ENCODE measurements at places on chromosomes 6 and 20.

DNA sequence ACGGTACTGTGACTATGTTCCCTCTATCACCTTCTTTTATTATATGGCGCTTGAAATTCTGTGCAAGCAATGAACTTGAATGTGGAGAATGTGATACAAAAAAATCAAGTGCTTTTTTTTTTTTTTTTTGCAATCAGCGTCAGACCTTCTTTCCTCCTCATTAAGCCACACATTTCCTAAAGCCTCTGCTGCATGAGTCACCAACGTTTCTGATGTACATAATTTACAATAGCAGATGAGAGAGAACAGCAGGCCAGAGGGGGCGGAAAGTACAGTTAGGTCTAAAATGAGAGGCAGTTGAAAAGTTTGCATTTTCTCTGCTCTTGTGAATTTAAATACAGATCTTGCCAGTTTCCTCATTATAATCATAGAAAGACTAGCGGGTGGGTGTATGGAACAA lies 114.6 kb upstream of the RIPOR2 start:
- no peak for DNase-seq

- DNase-seq = peak; percentile 9
Measured at GRCh38 chr6:87832025-87832825, 130.2 kb upstream of the AKIRIN2 start.

GRCh38 chr20:44218446-44218845 lies 7.9 kb upstream of the OSER1 start:
- no peak for DNase-seq

- DNase-seq = no peak
Measured at GRCh38 chr6:78701407-78701806, 165.9 kb upstream of the IRAK1BP1 start.

- DNase-seq = peak; percentile 9
Measured at GRCh38 chr6:150336299-150336698, 32.5 kb upstream of the IYD start.

DNA sequence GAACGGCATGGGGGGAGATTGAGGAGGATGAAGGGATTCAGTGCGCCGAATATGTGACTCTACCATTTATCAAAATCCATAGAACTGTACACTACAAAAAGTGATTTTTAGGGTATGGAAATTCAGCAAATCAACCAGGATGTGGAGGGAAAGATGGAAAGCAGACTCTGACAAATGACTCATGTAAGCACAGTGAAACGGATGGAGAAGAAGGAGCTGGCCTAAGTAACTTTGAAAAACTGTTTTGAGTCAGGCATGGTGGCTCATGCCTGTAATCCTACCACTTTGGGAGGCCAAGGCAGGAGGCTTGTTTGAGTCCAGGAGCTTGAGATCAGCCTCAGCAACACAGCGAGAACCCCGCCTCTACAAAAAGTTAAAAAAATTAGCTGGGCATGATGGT lies 39.2 kb downstream of the MUC22 start:
- DNase-seq = no peak

GRCh38 chr6:145451029-145451428 lies 284.3 kb downstream of the EPM2A start:
- no peak for DNase-seq

DNA sequence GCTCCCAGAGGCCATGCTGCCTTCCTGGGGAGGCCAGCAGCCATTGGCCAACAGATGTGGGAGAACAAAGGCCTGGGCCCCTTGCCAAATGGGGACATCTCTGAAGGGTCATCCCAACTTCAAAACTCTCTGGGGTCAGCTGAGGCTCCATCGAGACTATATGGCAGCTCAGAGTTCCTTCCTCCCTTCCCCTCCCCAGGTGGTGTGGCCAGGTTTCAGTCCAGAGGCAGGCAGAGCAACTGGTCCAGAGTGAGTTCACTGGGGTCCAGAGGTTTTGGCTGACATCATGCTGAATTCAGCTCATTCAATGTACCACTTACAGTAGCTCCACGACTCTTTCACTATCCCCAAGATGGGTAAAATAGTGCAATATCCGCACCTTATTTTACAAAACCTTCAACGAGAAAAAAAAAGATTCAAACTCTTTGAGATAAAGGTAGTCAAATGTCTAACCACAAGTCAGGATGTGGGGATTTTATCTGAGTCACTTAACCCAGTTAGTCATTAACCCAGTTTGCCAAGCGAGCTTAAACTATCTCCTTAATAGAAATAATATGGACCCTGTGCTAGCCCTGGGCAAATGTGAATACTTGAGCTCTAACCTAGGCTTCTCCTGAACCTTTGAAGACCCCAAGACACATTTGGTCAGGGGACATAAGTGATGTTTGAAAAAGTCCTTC lies 108.4 kb upstream of the PLEKHG1 start:
- peak; percentile 80 for DNase-seq

GRCh38 chr6:7021301-7021700 lies 86.5 kb upstream of the RREB1 start:
- no peak for DNase-seq

- no peak for DNase-seq
Measured at GRCh38 chr6:11467364-11467763, 70.2 kb upstream of the TMEM170B start.

GRCh38 chr6:54801669-54802068 lies 44.9 kb upstream of the FAM83B start:
- DNase-seq = peak; percentile 53

GRCh38 chr6:16883414-16883813 lies 122.2 kb upstream of the ATXN1 start:
- DNase-seq = no peak

DNA sequence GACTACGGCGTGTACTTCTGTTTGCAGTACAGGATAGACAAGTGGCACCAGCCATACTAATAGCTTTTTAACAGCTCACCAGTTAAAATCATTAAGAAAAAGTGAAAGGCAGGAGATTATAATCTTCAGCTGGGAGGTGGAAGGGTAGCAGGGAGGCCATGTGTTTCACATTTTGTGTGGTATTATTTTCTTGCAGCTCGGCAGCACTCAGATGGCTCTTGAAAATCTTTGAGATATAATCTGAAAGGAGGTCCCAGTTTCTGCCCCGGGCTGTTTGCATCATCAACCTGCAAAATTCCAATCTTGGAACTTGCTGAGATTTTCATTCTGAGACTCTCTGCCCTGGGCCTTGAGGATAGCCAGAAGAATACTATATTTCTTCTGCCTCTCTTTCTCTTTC lies 87.5 kb upstream of the HDAC2 start:
- no peak for DNase-seq

DNA sequence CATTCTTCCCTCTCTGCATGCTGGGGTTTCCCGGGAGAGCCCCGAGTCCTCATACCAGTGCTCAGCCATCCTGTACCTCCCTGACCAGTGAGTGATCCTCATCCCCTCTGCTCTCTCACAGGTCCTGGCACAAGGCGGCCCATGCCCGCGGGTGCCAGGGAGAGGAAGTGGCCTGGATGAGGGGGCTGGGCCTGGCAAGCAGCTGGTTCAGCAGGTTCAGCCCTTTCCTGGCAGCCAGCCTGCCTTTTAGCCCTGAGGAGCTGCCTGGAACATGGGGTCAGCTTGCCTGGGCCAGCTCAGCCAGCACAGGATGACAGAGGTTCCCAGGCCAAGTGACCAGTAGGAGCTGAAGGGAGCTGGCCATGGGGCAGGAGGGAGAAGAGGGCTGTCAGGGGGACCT lies 10.9 kb downstream of the MOCS1 start:
- DNase-seq = peak; percentile 21

DNA sequence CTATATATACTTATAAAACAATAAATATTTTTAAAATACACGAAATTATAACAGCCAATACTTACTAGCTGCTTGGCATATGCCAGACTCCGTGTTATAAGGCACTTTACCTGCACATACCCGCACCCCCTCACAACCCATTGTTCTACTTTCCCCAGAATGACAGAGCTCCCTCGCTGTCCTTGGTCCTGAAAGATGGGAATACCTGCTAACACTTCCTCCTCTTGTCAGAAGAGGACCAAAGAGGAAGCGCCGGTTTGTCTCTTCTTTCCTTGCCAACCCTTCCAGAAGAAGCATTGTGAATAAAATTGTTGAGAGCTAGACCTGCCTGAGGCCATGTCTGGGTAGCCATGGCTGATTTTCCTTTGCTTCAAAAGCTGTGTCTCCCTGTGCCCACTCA lies 149.3 kb downstream of the PTPRT start:
- DNase-seq = peak; percentile 68

DNA sequence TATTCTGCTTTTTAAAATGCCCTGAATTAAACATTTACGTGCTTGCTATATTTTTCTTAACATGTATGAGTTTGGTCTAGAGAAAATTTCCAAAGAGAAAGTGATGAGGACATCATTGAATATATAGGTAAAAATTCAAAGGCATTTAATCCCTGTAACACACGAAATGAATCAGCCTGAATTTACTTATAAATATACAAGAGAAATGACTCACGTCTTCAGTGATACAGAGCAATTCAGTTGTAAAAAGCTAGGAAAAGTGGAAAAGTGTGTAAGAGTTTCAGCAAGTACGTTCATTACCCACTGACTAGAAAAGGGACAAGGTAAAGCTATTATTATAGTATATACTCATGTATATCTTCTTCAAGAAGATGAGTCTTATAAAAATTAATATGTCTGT lies 124.8 kb downstream of the HIVEP1 start:
- DNase-seq = no peak

DNA sequence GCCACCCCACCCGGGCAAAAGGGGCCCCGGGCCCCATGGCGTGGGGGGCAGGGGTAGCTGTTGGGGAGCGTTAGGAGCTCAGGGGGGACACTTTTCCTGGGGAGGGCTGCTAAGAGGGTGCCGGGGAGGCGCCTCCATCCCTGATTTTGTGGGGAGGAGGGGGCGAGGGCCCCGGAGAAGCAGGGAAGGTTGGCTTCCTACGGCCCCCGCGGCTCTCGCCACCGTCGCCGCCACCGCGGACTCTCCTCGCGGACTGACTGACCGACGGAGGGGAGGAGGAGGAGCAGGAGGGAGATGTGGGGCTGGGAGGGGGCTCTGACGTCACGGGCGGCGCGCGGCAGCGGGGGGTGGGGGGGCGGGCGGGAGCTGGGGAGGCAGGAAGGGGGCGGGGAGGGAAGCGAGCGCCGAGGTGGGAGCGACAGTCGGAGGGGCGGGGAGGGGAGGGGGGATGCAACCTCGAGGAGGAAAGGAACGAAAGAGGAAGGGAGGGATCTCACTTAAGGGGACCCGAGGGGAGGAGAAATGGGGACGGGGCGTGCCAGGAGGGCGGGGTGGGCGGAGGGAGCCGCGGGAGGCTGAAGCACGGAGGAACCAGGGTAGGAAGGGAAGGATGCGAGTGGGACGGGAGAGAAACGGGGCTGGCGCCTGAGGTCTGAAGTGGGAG lies 5.1 kb downstream of the GABBR1 start:
- no peak for DNase-seq

GRCh38 chr6:18324706-18325042 lies 60.3 kb upstream of the DEK start:
- DNase-seq = no peak

GRCh38 chr6:41470331-41471063 lies 75.7 kb upstream of the FOXP4 start:
- DNase-seq = no peak

DNA sequence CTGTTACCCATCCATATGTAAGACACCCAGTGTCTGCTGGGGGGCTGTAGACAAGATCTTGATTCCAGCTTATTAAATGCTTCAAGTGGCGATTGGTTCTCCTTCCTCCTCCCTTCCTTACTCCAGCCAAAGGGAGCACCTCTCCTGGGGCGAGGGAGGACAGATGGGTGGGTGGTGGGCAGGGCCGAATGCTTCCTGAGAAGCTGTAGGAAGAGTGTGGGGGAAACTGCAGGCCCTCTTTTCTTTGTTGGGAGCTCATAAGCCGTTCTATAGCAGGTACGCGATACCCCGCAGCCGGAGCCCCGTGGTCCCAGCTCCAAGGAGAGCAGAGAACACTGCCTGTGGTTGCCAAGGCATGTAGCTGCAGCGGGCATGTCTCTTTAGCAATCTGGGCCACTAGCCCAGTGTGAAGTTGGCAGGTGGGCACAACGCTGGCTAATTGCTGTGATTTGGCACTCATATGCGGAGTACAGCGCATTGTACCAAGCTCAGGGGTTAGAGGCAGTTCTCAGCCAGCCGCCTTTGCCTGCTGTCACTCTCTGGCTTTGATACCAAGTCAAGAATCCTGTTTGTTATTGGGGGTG lies 14.7 kb upstream of the KCNG1 start:
- DNase-seq = no peak

DNA sequence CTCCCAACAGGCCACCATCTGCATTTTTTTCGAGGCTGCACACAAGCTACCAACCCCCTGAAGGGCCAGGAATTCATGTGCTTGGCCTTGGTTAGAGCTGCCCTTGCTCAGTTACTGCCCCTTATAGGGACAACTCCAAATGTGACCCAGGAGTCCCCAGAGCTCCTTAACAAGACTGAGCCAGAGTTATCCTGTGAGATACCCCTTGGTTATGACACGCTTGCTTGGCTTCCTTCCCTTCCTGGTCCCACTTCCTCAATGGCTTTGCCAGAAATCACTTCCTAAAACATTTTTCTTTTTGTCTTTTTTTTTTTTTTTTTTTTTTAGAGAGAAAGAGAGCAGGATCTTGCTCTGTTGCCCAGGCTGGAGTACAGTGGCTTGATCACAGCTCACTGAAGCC lies 8.9 kb downstream of the TREM1 start:
- DNase-seq = no peak

DNA sequence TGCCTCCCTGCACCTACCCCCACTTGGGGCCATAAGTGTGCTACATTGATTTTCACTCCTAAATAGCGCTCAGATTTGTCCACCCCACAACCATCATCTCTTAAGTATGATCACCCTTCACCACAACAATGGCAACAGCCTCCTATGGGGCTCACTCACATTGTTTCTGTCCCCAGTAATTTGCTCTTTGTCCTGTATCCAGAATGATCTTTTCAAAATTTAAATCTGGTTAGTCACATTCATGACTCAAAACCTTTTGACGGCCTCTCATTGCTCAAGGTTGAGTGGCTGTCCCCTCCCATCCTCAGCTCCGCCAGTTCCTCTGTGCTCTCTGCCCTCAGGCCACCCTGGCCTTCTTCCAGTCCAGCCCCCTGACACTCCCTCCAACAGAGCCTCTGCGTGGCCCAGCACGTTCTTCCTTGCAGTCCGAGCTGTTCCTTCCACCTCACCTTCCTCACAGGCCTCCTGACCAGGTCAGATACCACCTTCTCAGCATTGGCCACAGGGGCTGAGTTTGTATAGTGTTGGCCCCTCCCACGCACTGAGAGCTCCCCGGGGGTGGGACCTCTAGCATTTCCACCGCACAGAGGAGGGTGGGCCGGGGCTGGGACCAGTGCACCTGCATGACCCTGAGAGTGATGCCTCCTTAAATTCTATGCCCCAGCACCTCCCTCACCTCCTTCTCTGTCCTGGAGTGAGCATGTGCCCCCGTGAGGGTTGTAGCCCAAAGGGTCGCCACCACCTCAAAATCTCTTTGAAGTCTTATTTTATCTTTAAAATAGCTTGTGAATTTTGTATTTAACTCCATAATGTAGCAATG lies 2.4 kb upstream of the PPP1R3G start:
- no peak for DNase-seq

- DNase-seq = no peak
Measured at GRCh38 chr6:46217671-46218131, 46.9 kb upstream of the ENPP5 start.

- peak; percentile 90 for DNase-seq
Measured at GRCh38 chr6:28988536-28989311, 16.4 kb downstream of the ZNF311 start.

GRCh38 chr6:148027201-148027600 lies 315.4 kb upstream of the SASH1 start:
- DNase-seq = no peak
